ENCODE measurements at places on chromosomes 3 and 15.

DNA sequence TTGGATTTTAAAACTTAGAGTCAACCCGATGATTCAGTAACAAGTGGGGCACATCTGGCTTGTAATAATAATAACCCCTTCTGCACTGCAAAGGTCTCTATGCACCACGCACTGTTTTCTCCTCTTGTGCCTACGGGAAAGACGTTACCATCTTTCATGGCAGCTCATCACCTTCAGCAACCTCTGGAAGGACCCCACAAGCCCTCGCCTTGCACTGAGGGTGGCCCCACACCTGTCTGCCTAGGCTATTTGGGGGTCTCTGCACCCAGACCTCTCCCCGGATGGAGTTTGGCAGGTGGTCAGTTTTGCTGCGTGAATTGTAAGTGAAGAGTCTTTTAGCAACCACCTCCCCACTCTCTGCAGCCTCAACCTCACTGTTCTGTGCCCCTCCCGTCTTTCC is 138.6 kb upstream of the MEF2A start:
- DNase-seq = no peak

- DNase-seq = no peak
These were observed 6.3 kb downstream of the LRRC31 start for GRCh38 chr3:169863458-169863899.

GRCh38 chr3:98744283-98744682 is 18.9 kb upstream of the ST3GAL6 start:
- no peak for DNase-seq

DNA sequence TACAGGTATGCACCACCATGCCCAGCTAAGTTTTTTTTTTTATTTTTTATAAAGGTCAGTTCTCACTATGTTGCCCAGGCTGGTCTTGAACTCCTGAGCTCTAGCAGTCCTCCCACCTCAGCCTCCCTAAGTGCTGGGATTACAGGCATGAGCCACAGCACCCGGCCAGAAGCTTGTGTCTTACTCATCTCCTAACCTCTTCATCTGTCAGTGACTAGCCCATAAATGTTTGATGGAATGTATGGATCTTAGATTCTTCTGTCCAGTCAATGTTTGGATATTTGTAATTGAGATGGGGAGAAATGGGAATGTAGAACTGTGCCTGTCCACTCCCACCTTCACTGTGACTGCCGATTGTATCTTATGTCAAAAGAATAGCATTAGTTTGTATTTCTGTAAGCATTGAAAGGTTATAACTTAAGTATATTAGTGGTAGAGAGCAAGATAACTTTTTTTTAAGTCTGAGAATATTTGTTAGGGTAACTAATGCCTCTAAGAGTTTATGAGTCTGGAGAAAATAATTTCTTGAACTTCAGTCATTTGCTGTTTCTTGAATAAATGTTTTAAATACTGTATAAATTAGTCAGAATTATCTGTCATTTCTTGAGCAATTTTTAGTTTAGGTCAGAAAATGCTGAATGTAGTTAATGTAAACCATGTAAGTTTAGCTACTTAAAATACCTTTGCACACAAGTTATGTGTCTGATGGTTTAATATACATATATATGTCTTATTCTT is 215.3 kb upstream of the CGNL1 start:
- DNase-seq = no peak

DNA sequence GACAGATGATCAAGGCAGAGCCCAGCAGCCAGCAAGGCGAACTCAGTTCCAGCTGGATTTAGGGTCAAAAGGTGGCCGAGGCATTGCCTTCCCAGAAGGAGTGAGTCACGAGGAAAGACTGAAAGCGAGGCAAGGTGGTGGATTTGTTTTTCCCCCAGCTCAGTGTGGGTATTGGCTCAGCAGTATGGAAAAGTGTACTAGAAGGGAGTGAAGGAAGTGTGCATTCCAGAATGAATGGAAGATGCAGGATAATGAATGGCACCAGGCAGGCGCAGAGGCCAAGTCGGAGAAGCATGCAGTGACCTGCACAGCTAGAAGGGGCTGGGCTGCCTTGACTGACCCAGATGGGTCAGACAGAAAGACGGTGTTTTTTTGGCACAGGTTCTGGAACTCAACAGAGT is 46.3 kb downstream of the FOXP1 start:
- no peak for DNase-seq

DNA sequence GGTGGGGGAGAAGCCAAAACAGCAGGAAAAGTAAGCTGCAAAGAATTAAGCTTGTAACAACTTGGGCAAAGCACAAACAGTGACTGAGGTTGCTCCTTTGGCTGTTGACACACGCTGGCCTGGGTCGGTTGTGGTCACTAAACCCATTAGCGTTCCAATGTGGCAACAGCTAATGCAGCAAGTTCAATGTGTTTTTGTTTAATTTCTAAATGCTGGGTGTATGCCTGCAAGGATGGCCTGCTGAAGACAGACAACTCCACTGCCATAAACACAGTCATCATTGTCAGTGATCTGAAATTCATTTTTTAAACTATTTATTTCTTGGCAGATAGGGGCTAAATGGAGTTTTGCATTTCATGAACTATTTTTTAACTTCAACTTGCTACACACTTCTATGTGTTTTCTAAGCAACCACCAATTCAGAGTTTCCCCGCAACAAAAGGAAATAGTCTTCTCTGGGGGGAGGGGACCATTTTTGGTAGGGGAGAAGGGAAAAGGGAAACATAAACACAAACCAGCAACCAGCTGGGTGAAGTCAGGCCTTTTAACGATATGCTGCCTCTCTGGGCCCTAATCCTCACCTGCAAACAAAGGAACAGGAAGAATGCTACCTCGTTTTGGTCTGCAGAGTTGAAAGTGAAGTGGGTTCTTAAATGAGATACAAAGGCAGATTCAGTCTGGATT is 34.8 kb upstream of the WNT5A start:
- no peak for DNase-seq

DNA sequence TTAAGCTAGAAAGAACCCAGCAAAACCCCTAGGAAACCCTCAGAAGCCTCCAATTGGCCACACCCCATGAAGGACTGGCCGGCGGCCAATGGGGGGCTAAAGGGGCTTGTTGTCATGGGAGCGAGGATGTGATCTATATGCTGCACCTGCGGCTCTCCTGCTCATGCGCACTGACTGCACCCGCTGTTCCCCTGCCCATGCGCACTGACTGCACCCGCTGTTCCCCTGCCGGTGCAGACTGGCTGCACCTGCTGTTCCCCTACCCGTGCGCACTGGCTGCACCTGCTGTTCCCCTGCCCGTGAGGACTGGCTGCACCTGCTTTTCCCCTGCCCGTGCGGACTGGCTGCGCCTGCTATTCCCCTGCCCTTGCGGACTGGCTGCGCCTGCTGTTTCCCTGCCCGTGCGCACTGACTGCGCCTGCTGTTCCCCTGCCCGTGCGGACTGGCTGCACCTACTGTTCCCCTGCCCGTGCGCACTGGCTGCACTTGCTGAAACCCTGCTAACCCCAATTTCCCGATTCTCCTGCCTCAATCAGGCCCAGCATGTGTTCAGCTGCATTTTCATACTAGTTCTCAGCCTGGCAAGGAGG is 16.8 kb upstream of the MCCC1 start:
- DNase-seq = peak; percentile 100

DNA sequence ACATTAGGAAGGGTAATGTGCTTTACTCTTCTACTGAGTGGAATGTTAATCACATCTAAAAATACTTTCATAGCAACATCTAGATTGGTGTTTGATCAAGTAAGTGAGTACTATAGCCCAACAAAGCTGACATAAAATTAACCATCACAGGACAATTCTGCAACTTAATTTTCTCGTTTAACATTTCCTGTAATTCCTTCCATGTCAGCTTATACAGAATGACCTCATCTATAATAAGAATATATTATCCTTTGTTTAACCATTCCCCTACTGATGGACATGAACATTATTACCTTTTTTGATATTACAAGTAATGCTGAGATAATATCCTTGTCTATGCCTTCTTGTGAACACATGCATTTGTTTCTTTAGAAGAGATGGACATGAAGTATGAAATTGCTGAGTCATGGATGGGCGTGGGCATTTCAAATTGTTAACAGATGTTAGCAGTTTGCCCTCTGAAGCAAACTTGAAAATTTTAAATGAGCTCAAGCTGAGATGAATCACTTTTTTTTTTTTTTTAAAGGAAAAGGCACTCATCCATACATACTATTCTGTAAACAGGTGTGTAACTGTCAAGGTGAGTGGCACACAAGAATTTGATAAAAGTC is 85.1 kb downstream of the OXNAD1 start:
- no peak for DNase-seq

DNA sequence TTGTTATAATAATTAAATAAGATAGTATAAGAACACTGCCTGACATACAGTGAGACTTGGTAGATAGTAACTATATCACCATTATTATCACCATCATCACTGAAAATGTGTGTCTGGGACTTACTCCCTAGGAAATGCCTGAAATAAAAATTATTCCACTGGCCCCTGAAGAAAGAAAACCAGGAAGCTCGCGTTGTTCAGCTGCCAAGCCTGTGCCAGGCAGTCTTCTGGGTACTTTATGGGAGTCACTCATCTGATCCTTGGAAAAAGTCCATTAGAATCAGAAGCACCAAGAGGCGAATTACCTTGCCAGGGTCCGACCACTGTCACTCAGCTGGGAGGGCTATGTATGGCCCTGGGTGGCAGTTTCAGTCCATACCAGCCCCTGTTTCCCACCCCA is 220.3 kb upstream of the TPM1 start:
- no peak for DNase-seq

GRCh38 chr15:66654739-66655375 is 47.2 kb upstream of the SMAD6 start:
- no peak for DNase-seq

- DNase-seq = no peak
These were observed 406.4 kb upstream of the PROK2 start for GRCh38 chr3:72191209-72191960.

- DNase-seq = no peak
These were observed 21.1 kb upstream of the KLHL6 start for GRCh38 chr3:183576487-183577107.

- DNase-seq = no peak
These were observed 74.6 kb downstream of the FAM174B start for GRCh38 chr15:92580933-92581445.

DNA sequence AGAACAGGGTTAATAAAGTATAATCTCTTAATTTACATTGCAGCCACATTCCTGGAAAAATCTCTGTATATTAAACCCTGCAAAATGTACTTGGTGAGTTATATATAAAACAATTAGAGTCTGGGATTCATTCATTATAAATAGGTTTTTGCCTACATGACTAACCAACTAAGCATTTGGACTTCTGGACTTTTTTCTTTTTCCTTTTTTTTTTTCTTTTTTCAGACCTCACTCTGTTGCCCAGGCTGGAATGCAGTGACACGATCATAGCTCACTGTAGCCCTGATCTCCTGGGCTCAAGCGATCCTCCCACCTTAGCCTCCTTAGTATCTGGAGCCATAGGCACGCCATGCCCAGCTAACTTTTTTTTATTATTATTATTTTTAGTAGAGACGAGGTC is 4.5 kb downstream of the DNAJC13 start:
- DNase-seq = no peak

- no peak for DNase-seq
These were observed 16.7 kb upstream of the TBC1D21 start for GRCh38 chr15:73856458-73857192.

DNA sequence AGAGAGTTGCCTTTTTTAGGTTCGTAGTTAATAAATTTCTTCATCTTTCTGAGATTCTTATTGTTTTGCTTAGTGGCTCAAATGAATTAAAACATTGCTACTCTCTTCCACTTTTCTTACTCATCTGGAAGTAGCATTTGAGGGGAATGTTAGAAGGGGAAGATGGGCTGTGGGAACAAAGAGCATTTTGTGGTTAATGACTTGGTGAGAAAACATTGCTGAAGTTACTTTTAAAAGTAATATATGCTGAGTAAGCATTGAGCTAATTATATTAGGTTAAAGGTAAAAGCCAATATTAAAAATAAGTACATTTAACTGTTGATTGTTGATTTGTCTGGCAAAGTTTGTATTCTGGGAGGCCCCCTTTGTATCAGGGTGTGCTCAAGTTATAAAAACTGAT is 5.7 kb downstream of the MORF4L1 start:
- no peak for DNase-seq

DNA sequence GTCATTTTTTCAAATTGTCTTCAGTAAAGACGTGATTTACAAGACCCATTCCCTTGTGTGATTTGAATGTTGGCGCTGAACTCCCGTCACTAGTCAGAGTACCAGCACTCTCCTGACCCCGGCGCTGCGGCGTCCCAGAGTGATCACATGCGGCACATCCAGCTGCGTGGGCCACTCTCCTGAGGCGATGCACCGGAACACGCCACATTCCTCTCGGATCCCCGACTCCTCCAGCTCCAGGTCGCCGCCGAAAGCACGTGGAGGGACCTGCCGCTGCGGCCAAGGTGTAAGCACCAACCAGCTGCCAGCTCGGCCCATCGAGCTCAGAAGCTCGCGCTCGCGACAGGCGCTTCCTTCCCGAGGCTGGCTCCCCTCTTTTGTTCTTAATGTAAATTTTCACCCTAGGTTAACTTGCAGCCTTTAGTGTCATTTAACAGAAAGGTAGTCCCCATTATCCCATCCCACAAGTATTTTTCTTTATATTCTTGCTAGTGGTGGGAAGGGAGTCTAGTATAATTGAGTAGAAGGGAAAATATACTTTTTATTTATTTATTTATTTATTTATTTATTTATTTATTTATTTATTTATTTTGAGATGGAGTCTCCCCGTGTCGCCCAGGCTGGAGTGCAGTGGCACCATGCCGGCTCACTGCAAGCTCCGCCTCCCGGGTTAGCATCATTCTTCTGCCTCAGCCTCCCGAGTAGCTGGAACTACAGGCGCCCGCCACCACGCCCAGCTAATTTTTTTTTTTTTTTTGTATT is 61.7 kb upstream of the VGLL3 start:
- DNase-seq = no peak

- no peak for DNase-seq
These were observed 194.9 kb downstream of the FOXP1 start for GRCh38 chr3:71388535-71389120.

DNA sequence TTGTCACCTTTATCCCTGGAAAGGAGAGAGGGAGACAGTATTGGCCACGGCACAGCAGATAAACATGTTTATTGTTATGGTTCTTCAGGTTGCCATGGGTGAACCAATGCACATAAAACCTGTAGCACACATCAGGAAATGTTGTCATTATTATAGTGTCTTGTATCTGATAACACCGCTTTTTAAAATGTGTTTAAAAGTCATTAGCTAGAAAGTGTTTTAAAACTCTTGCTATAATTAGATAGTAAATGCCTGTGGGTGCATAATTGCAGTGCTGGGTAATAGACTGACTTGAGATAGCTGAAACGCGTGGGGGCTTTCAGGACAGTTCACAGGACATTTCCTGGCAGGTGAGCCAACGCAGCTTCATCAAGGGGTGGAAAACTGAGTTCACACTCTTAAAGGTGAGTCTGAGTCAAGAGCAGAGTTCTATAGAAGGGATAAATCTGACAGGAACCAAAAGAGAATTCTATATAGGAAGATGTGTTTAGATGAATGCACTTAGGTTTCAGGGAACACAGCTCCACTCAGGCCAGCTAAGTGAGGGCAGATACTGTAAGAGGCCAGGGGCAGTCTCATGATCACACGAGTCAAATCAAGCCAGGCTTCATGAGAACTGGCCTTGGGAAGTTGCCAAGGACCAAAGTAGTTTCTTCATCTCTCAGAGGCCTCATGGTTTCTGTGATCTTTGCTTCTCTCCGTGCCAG is 35.6 kb upstream of the PPP4R2 start:
- no peak for DNase-seq
